ENCODE measurements at places on chromosomes 3 and 15.

GRCh38 chr3:151911462-151911861, 38.0 kb downstream of the SUCNR1 start:
- no peak for DNase-seq

GRCh38 chr3:99366663-99367429, 271.5 kb upstream of the COL8A1 start:
- no peak for DNase-seq

- no peak for DNase-seq
Measured at GRCh38 chr3:135157045-135157740, 362.1 kb downstream of the EPHB1 start.

DNA sequence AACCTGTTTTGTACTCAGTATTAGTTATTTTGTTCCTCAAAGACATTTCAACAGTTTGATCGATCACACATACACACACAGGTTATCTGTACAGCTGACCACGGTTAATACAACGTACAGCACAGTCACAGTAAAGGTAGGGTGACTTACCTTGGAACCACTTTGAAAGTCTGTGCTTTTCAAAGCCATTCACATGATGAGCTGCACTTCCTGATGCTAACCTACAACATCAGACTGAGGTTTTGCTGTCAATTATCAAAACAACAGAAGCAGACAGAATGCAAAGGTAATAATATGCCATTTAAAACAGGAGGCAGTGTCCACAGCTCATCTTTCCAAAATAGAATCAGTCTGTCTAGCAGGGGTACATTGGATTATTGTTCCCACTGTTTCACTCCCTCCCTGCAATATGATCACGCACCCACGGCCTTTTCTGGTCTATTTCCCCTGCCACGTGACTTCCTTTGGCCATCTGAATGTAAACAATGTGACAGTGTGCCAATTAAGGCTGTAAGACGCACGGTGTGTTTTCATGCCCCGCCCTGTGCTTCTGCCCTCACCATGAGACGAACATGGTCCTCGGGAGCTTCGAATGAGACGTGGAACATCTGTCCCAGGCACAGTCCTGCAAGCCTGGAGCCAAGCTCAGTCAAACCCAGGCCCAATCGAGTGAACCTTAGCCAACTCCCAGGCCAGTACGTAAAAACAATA, 102.4 kb downstream of the FMN1 start:
- no peak for DNase-seq

GRCh38 chr15:61890106-61890505, 170.1 kb downstream of the VPS13C start:
- DNase-seq = no peak

DNA sequence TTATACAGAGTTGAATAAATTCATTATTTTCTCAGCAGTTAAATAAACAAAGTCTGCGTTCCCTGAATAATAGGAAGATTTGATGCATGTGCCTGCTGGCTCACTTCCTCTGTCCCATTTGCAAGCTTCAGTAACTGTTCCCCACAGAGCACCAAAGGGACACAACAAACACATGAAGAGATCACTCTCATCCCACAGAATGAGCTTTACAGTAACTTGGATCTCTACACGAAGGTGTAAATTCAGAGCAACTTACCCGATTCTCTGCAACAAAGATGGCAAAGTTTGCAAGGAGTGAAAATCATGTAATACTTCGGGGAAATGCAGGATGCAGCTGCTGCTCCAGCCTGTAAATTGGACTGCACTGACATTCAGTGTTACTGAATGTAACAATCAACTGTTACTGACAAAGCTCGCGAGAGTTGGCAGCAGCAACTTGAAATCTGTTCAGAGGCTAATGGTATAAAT, at the start of gene BCHE:
Gene BCHE (minus strand): TSS at position 366 of the 468 bp plus-strand sequence. CDS start 6,390 bp downstream, outside the sequence.
- DNase-seq = no peak

GRCh38 chr3:184314700-184315542, 515 bp downstream of the EIF4G1 start:
- peak; percentile 42 for DNase-seq

DNA sequence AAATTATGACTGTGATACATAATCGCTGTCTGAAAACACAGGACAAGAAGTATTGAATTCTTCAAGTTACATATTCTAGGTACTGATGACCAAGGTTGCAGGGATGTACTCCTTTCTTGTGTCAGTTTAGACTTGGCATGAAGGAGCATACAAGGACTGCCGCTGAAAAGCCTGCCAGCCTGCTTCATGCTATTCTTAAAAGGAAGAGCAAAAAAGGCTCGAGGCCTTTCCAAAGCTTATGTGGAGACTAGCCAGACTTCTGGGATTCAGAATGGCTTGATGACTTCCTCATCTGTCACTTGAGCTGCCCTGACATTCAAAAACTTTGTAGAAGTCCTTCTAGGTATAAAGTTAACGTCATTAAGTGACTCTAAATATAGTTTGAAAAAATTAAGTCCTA, 92.0 kb downstream of the CADM2 start:
- DNase-seq = no peak
